ENCODE measurements at places on chromosomes 1 and 21. TPM values are rescaled to one million over a fixed set of nuclear protein-coding genes. Genes with fewer than 3 reads are reported as not detected.

DNA sequence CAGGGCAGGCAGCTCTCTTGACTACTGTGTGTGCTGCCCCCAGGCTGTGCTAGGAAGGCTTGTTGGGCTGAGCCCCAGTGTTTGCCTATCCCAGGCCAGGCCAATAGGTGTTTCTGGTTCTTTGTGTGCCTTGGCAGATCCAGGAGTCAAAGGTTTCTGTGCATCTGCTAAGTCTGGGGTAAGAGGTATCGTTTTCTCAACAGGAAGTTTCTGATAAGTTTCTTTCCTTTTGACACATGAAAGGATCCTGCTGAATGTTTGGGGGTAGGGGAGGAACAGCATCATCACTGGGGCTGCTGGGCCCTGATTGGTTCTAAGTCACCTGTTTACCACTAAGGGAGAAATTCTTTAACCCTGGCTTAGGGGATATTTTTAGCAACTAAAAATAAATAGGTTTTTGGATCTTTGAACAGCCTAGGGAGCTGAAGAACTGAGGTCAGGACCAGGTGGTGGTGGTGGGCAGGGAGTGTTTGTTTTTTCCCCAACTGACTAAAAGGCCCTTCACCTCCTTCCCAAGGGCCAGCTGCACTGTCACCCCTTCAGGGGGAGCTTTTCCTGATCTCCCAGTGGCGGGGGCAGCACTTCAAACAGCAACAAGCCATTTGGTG lies 85.1 kb downstream of the KCNN3 start:
- no peaks in the 10 kb centered on the region for H3K36me3 ChIP-seq
- H3K4me3 ChIP-seq = no peak overlapping the region
- H3K27me3 ChIP-seq = no peaks in the 10 kb centered on the region
- DNase-seq = no peak

Gene ATXN7L2
- 6.5 TPM for total RNA-seq

DNA sequence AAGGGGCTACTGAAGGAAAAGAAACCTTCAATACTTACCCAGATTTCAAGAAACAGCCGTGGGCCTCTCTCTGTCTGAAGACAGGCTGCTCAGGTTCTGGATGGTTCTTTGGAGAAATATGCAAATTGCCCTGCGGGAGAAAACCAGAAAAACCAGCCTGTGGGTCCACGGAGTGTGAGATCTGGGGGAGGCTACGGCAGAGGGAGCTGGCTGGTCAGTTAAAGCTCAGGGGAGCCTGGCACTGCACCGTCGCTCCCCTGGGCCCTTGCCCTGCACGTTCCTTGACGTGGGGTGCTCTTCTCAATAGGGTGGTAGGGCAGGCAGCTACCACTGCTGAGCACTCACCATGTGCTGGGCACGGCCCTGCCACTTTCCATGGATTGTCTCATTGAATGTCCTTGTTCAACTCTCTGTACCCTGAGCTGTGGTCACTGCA lies 12.7 kb downstream of the TMCO4 start:
- H3K4me1 ChIP-seq = no peaks in the 10 kb centered on the region
- H3K27ac ChIP-seq = no peak overlapping the region
- H3K4me3 ChIP-seq = no peak overlapping the region
- H3K36me3 ChIP-seq = no peaks in the 10 kb centered on the region
- peaks cover 18% of the 10 kb centered on the region for H3K27me3 ChIP-seq
- no peak for DNase-seq

GRCh38 chr1:209519786-209520185 lies 63.7 kb upstream of the CAMK1G start:
- no peak for DNase-seq
- no peaks in the 10 kb centered on the region for H3K27me3 ChIP-seq
- H3K4me3 ChIP-seq = no peak overlapping the region
- peaks cover 22% of the 10 kb centered on the region for H3K4me1 ChIP-seq
- no peaks in the 10 kb centered on the region for H3K36me3 ChIP-seq
